Left forelimb (tissue), 1 donor: ENCODE measurements at places on chromosomes 5 and 9.

DNA sequence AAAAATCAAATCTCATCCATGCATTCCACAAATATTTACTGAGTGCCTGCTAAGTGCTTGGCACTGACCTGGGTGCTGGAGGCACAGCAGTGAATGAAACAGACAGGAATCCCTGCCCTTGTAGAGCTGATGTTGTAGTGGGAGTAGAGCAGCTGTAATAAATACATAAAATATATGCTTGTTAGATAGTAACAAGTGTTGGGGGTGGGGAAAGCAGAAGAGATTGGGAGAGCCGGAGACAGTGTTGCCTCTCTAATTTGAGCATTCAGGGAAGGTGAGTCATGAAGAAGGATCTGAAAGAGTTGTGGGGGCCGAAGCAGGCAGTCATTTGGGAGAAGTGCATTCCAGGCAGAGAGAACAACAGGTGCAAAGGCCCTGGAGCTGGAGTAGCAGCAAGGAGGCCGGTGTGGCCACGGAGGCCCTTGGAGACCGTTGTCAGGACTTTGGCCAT is 97.9 kb downstream of the ZNF618 start:
- no peak for DNase-seq

DNA sequence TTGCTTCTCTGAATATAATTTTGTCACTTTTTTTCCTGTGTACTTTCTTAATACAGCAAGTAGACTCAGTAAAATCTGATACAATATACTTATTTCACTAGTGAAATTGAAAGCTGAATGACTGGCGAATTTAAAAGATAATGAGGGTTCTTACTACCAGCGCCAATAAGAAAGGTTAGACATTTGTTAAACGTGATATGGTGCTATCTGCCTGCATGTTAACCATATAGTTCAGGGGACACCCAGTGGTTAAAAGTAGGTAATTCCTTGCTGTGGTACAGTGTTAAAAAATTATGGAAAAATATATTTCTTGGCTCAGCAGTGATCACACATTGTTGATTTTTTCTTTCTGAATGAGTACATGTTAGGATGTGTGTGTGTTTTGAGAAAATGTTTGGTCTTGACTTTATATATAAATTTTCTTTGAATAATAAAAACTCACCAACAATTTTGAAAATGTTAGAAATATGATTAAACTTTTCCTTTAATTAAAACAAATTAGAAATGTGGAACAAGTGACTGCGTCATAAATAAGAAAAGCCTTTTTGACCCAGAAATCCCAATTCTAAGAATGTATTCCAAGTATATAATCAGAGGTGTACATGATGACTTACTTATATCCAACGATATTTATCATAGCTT is 25.8 kb downstream of the CAST start:
- no peak for DNase-seq

DNA sequence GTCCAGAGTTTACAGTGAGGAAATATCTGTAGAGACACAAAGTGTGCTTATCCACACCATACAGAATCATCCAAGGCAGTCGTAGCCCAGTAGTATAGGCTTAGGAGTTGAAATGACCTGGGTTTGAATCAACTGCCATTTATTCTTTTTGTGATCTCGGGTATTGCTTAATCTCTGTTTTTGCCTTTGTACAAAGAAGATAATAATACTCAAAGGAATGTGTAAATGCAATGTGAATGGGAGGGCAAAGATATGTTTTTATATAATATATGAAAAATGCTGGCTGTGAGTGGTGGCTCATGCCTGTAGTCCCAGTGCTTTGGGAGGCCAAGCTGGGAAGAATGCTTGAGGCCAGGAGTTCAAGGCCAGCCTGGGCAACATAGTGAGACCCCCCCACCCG is 141.1 kb downstream of the SPATA31D1 start:
- no peak for DNase-seq

GRCh38 chr5:51385216-51385615 is 2.0 kb downstream of the ISL1 start:
- DNase-seq = no peak

GRCh38 chr5:30197662-30198061 is 995.8 kb upstream of the CDH6 start:
- no peak for DNase-seq

- no peak for DNase-seq
These were observed 79.5 kb downstream of the CDC14B start for GRCh38 chr9:96540106-96540505.

GRCh38 chr9:90112788-90113187 is 508.0 kb downstream of the GADD45G start:
- DNase-seq = no peak
